IPS DF 6.9 (cell line): ENCODE measurements at places on chromosomes 3 and 15.

GRCh38 chr3:50532062-50532705 is 28.8 kb upstream of the CACNA2D2 start:
- H3K4me1 ChIP-seq: peaks cover 3% of the 10 kb centered on the region
- DNase-seq: no peak
- H3K4me3 ChIP-seq: no peak overlapping the region
- no peaks in the 10 kb centered on the region for H3K36me3 ChIP-seq
- H3K27me3 ChIP-seq: no peaks in the 10 kb centered on the region

- no peak for DNase-seq
- H3K4me3 ChIP-seq: no peak overlapping the region
- H3K27ac ChIP-seq: no peak overlapping the region
- no peaks in the 10 kb centered on the region for H3K36me3 ChIP-seq
- no peaks in the 10 kb centered on the region for H3K4me1 ChIP-seq
These were observed 491.1 kb upstream of the NR2F2 start for GRCh38 chr15:95839367-95839782.

- no peaks in the 10 kb centered on the region for H3K4me1 ChIP-seq
- H3K27me3 ChIP-seq: no peaks in the 10 kb centered on the region
- H3K36me3 ChIP-seq: no peaks in the 10 kb centered on the region
- no peak for DNase-seq
- H3K4me3 ChIP-seq: no peak overlapping the region
These were observed 350.6 kb downstream of the NLGN1 start for GRCh38 chr3:173748105-173748504.

DNA sequence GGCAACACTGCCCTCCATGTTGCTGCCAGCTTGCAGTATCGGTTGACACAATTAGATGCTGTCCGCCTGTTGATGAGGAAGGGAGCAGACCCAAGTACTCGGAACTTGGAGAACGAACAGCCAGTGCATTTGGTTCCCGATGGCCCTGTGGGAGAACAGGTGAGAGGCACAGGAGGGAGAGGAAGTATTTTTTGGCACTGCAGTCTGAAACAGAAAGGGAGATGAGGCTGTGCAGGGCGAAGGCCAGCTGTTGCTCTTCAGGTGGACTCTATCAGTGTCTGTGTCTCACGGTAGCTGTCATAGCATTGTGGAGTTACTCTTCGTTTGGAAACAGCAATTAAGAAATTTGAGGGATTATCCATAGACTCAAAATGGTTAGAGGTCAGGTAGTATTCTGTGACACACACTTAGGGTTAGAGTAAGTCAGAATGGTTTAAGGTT is 8.0 kb downstream of the NFKBIZ start:
- peaks cover 27% of the 10 kb centered on the region for H3K36me3 ChIP-seq
- H3K4me1 ChIP-seq: no peaks in the 10 kb centered on the region
- H3K27me3 ChIP-seq: no peaks in the 10 kb centered on the region
- H3K27ac ChIP-seq: no peak overlapping the region

DNA sequence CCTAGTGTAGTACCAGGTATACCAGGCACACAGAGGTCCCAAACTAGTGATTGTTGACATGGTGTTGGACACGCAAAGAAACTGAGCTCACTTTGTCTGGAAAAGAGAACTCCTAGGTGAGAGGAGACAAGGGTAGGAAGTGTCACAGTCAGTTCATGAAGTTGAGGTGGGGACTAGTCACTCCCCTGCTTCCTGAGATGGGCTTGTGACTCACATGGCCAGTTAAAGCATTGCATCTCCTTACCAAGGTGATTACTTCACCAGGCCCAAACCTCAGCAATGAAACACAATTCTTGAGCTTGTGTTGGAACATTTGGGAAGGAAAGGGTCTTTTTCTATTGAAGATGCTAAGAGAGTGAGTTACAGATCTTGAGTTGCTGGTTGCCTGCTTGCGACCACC is 49.2 kb upstream of the RAD18 start:
- H3K4me1 ChIP-seq: no peaks in the 10 kb centered on the region
- no peak overlapping the region for H3K4me3 ChIP-seq
- H3K27ac ChIP-seq: no peak overlapping the region
- H3K27me3 ChIP-seq: no peaks in the 10 kb centered on the region
- H3K36me3 ChIP-seq: peaks cover 3% of the 10 kb centered on the region; the same call in 1 of the 2 replicates

DNA sequence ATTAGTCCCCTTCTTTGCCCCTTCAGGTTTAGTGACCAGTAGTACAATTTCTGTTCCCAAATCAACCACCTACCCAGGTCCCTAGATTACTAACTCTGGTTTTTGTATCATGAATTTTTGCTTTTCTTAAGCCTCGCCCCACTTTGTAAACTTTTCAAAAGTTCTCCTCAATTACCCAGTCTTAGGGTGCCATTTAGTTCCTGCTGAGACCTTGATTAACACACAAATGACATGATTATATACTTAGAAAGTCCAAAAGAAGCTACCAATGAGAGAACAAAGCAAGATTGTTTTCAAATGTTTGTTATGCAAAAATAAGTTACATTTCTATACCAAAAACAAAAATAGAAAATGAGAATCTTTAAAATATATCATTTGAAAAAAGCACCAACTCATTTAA is 594.4 kb downstream of the SQOR start:
- H3K27ac ChIP-seq: no peak overlapping the region
- H3K27me3 ChIP-seq: 0 out of 2 replicates have a peak, but pooled peaks cover 2% of the 10 kb centered on the region
- H3K4me3 ChIP-seq: no peak overlapping the region
- no peak for DNase-seq

DNA sequence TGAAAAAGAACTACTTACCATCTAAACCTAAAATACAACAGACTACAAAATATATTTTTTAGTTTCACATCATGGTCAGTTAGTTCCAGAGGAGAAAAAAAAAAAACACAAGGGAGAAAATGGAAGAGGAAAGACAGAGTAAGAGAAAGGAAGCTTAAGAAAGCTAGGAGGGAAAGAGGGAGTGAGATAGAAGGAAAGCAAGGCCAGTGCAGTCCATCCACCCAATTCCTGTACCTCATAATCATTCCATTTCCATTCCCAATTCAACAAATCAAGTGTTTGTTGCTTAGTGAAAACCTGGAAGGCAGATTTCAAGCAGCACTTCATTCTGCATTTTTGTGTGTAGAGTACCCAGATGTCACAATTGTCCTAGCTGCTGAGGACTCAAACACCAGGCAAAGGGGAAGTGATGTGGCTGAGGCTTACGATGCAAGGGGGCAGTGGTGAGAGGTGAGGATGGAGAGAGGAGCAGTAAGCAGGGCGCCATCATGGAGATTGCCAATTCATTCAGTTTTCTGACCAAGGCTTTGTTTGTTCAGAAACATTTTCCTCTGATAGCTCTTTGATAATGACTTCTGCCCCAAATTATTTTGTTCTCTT is 83.6 kb upstream of the GSK3B start:
- H3K27me3 ChIP-seq: no peaks in the 10 kb centered on the region
- no peaks in the 10 kb centered on the region for H3K36me3 ChIP-seq
- H3K4me1 ChIP-seq: no peaks in the 10 kb centered on the region

DNA sequence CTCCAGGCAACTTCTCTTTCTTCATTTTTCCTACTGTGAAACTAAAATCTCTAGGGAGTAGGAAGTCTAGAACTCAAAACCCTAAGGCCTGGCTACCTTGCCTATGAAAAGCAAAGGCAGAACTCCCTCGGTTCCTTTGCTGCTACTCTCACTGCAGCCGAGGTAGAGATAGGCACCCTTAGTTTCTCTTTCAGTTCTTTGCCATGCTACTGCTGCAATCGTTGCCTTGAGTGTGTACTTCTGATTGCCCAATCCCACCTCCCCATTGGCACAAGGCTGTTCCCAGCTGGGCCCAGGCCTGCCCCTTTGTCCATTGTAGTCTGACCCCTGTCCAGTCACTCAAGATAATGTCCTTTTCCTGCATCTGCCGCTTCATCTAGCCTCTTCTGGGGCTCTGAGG is 92.3 kb upstream of the MRPS22 start:
- no peaks in the 10 kb centered on the region for H3K4me1 ChIP-seq
- H3K27ac ChIP-seq: no peak overlapping the region
- DNase-seq: no peak
- H3K27me3 ChIP-seq: no peaks in the 10 kb centered on the region
- H3K36me3 ChIP-seq: no peaks in the 10 kb centered on the region
